ENCODE measurements at places on chromosomes 1 and 21.

DNA sequence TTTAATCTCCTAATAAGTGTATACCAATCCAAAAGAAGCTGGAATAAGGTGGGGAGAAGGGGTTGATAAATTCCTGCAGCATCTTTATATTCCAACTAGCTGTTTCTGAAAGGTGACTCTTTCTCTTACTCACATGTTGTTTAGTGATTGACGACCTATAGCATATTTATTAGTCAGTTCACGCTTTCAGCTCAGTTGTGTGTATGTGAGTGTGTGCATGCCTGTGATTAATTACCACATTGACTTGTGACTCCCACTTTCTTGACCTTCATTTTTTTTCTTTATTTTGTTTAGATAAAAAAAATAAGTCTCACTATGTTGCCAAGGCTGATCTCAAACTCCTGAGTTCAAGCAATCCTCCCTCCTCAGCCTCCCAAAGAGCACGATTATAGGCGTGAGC lies 44.4 kb downstream of the ATP2B4 start:
- DNase-seq = no peak

DNA sequence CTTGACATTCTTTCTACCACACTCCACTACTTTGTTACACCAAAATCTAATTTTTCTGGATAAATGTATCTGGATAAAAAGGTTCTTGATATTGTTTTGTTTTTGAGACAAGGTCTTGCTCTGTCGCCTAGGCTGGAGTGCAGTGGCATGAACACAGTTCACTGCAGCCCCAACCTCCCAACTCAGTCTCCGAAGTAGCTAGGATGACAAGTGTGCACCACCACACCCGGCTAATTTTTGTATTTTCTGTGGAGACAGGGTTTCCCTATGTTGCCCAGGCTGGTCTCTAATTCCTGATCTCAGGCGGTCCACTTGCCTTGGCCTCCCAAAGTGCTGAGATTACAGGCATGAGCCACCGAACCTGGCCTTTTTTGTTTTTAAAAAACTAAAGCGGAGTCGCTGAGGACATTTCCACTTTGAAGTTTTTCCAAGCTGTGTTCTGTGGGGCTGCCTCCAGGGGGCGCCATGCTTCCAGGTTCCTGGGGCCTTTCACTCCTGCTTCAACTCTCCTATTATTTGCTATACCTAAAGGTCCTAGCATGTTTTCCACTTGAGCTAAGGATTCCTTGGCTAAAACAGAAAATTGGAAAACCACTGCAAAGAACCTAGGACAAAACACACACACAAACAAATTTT lies 14.1 kb upstream of the NCMAP start:
- no peak for DNase-seq

DNA sequence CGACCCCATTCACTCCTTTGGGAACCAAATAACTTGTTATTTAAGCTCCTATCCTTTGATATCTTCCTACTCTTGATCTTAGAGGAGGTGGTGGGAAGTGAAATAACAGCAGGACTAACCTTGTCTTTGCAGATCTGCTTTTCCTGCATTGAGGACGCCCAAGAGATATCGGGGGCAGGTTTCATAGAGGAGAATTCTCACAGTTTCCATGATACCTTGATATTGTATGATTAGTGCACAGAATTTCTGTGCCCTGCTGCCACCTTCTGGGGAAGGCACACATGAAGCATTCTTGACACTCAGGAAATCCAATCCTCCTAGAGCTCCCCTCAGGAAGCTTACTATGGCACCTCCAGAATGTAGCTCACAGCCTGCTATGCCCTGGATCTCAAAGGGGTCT lies 1.6 kb downstream of the CD1B start:
- DNase-seq = no peak

DNA sequence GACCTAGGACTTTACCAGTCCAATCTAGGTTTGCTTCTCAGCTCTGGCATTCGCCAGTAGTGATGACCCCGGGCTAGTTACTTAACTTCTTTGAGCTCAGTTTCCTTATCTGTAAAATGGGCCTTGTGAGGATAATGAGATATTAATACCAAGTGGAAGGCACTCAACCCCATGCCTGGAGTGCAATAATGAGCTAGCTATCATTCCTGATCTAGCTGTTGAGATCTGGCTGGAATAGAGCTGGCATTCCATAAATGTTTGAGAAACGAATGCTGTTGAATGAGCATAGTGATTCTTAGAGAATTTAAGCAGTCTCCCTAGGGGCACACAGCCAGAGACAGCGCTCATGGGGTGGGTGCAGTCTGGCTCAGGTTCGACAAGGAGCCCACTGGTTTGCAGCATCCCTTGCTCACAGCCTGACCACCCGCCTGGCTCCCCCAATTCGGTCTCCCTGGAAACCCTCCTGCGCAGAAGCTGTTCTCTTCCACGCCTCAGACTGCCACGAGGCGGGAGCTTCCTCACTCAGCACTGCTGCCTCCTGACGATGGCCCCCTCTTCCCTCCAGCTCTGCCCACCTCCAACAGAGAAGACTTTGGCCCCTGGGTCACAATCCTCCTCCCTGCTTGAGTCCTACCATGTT lies 32.5 kb downstream of the DHCR24 start:
- no peak for DNase-seq

GRCh38 chr1:4696161-4696745 lies 41.8 kb downstream of the AJAP1 start:
- DNase-seq = no peak

DNA sequence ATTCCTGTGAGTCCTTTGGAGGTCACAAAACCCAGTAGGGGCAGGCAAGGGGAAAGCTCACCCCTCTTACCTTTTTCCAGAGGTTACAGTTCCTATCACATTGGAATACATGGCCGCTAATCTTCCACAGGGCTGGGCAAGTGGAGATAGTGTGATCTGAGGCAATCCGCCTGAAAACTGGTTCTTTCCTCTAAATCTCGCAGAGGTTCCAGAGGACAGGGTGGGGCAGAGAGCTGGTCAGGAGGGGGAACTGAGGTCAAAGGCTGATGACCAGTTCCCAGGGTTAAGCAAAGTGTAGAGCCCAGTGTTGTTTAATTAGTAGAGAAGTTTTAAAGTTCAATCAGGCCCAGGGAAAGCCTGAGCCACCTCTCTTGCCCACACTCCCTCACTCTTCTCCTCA lies at the start of gene SERPINC1:
Gene SERPINC1, minus strand, starts transcription at position 179 of the 400 bp plus-strand sequence. Its CDS starts 68 bp downstream, at position 111.
- no peak for DNase-seq
